ENCODE measurements at places on chromosomes 7 and 10.

DNA sequence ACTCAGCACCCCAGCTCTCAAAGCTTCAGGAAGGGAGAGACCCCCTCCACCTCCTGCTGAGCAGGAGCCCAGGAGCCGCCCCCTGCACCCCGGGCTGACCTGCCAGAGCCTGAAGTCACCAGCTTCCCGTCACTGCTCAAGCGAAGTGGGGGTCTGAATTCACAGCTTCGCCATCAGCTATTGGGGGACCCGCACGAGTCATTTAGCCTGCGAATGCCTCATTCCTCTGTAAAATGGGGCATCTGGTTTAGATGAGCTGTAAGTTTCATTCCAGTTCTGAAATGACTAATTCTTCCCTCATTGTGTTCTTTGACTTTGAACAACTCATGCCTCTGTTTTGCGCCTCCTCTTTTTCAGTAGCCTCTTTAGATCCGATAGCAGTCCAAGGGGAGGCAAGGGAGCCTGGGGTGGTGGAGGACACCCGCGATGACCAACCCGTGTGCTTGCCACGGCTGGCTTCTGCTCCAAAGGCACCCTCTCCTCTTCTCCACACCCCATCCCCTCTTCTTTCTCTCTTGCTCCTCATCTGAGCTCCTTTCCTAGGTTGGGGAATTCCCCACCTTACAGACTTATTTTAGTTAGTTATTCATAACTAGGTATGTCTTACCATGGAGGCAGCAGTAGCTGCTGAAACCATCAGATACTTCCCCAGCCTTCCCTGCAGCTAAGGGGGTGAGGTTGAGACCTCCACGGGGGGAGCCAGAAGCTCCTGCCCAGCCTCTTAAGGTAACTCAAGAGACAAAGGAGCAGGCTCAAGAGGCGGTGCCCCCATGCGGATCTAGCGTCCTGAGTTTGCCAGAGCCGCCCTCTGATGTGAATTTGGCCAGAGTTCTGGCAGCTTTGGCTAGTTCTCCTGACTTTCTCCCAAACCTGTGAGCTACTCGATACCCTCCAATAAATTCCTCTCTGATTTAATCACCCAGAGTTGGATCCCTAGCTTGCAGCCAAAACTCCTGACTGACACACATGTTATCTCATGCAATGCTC is 47.7 kb downstream of the RBM17 start:
- peak; percentile 46 for DNase-seq

DNA sequence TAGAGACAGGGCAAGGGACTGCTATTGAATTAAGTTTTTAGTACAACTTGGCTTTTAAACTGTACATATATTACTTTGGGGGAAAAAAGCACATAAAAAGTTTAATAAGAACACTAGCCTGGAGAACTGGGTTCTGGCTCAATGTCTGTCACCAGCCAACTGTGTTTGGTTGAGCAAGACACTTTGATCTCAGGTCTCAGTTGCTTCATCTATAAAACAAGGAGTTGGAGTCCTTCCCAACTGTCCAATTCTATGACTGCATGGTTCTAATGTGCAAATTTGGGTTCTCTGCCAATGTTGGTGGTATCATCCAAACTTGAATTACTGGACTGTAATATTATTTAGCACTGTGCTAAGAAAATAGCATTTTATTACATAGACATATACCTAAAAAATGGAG is 50.3 kb downstream of the ATXN7L1 start:
- DNase-seq: peak; percentile 74

DNA sequence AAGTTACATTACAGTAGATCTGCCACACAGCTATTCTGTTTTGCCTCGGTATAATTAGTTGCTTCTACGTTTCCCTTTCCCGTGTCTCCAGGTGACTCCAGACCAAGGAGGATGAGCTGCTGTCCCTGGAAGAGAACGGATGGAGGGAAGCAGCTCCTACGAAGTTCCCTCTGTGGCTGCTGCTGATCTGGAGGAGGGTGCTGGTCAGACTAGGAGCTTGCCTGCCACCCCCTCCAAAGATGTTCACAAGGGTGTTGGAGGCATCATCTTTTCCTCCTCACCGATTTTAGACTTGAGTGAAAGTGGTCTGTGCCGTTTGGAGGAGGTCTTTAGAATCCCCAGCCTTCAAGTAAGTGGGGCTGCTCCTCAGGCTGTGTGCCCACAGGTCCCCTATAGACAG is 1.4 kb downstream of the LRRC27 start:
- no peak for DNase-seq

- no peak for DNase-seq
These were observed 177.8 kb downstream of the PIP4K2A start for GRCh38 chr10:22536620-22537019.

- DNase-seq: peak; percentile 95
These were observed 63.9 kb upstream of the GSDME start for GRCh38 chr7:24821045-24821753.

DNA sequence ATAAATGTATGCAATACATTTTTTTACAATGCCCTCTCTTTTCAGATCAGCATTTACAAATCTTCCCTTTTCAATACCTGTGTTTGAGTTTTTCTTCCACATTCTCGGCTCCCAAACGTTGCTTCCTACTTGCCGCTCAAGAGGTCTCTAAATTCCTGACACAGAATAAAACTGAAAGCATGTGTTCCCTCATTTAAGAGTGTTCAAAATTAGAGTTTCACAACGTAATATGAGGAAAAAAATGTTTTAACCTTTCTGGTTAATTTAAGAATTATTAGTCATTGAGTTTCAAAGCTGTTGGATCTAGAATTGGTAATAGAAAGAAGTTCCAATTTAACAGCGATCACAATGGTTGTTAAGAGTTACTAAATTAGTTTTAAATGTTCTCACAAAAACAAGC is 100.4 kb downstream of the ARID5B start:
- DNase-seq: no peak
